ENCODE measurements at places on chromosomes 1 and 21.

- DNase-seq: no peak
Observed at GRCh38 chr1:114585231-114585630, 3.8 kb upstream of the BCAS2 start.

- peak; percentile 71 for DNase-seq
Observed at GRCh38 chr1:15736038-15736891, at the start of gene SLC25A34. SLC25A34 (plus strand) TSS chr1:15736258; CDS start chr1:15736486, 228 bp downstream.

DNA sequence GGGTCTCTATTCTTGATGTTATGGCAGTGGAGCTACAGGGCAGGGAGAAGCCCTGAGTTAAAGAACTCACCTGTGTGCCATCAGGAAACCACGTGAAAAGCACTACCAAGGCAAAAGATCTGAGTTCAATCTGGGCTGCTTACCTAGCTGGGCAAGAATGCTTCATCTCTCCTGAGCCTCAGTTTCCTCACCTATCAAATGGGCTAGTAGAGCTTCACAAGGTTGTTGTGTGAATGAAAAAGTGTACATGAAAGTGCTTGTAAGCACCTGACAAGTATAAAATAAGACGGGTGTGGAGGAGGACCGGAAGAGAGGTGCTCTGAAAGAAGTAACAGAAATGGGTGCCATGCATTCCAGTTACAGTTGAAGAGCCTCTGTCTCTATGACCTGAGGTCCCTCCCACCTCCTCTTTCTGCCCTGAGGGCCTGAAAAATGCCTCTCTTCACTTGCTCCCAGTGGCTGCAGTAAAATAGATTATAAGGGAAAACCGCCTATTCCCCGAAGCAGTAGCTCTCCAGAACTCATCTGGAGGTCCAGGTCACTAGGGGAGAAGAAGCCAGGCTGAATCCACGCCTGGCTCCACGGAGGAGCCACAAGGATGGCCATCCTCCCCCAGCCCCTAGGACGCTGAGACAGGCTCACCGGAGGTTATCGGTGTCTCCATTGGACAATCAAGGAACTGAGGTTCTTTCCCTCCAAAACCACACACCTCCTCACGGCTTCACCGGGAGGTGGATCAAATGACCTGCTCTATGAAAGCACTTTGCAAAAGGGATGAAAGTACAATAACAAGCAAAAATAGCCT is 1.4 kb downstream of the GPR161 start:
- no peak for DNase-seq

GRCh38 chr21:42593007-42593814 is 60.2 kb upstream of the PDE9A start:
- peak; percentile 88 for DNase-seq

GRCh38 chr1:217014066-217014465 is 290.8 kb upstream of the ESRRG start:
- peak; percentile 18 for DNase-seq

All from NCI-H1417 (cell line).